ENCODE measurements at places on chromosomes 7 and 10. TPM values are rescaled to one million over a fixed set of nuclear protein-coding genes. Genes with fewer than 3 reads are reported as not detected.

GRCh38 chr7:101950450-101951119 lies 133.2 kb downstream of the CUX1 start:
- ATAC-seq: peak; percentile 40

- ATAC-seq: no peak
These were observed 97.2 kb downstream of the JAZF1 start for GRCh38 chr7:28083164-28083997.

PSD gene
- total RNA-seq: 50.4 TPM

DNA sequence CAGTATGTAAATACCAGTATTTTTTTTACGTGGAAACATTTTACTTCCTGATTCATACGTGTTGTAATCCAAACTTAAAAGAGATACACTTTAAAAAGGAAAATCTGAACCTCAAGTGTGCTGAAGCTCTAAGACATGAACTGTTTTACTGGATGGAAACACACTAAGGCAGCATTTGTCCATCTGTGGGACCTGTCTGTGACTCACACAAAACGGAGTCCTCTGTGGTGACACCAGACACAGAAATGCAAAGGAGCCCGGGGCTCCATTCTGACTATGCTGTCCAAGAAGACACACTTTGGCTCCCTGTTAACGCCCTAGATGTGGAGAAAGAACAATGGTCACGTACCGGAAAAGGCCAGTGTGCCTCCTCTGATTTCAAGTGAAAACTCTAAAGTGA lies 23.9 kb downstream of the RNF133 start:
- ATAC-seq: no peak

CUX1 gene
- 25.8 TPM for total RNA-seq

DNA sequence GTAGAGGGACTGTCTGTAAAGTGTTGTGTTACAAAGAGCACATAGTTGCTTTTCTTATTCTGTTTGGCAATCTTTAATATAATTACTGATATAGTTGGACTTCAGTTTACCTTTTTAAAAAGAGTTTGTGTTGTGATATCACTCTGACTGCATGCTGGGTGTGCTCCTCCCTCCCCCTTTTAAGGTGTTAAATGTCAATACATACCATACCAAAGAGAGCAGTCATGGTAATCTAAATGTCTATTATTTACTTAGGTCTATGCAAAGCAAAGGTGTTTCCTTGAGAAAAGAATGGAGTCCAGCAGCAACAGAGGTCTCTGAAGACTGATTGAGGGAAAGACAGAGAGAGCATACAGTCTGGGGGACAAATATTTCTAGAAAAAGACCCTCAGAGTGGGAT lies 275.1 kb upstream of the NRP1 start:
- ATAC-seq: no peak

IFIT1B gene
- 0.55 TPM for total RNA-seq

GRCh38 chr10:100824886-100825285 lies 79.5 kb downstream of the PAX2 start:
- ATAC-seq: no peak

VDAC2 gene
- total RNA-seq: 274 TPM

AMZ1 gene
- 0.64 TPM for total RNA-seq

Measured in motor neuron (in vitro differentiated cells).